NCI-H187 (cell line): ENCODE measurements at places on chromosomes 4 and X.

- DNase-seq: no peak
Measured at GRCh38 chr4:54780149-54780495, 122.4 kb downstream of the KIT start.

GRCh38 chr4:75675004-75675531 lies 1.9 kb upstream of the G3BP2 start:
- no peak for DNase-seq

DNA sequence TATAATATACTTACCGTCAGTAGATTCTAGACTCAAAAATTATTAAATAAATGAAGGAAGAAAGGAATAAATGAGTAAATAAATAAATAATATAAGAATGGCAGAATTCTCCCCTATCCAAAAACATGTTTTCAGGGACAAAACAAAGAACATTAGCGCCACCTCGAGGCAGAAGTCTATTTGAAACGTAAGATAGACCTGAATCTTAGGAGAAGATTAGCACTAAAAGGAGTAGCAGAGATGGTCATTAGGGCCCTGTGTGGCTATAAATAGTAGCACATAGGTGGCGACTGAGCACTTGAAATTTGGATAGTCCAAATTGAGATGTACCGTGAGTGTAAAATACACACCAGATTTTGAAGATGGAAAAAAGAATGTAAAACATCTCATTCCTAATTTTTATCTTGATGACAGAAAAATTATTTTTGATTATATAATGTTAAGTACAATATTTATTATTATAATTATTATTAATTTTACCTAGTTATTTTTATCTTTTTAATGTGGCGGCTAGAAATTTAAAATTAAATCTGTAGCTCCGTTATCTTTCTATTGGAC lies 24.3 kb upstream of the SRD5A3 start:
- peak; percentile 44 for DNase-seq

DNA sequence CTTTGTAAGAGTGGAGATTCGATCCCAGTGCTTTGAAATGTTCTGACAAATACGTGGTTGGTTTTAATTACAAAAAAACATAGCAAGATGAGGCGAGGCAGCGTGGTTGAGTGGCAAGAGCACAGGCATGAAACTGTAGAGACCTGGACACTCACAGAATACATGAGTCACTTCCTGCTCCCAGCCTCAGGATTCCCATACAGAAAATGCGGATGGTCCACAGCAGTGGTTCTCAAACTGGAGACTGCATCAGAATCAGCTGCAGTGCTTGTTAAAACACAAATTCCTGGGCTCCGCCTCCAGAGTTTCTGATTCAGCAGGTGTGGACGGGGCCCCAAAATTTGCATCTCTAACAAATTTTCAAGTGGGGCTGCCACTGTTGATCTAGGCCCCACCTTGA lies 10.1 kb downstream of the OTOP1 start:
- DNase-seq: no peak

- DNase-seq: no peak
Measured at GRCh38 chr4:101419336-101420135, 72.2 kb upstream of the PPP3CA start.

- DNase-seq: no peak
Measured at GRCh38 chr4:116724249-116724648, 361.1 kb downstream of the TRAM1L1 start.

DNA sequence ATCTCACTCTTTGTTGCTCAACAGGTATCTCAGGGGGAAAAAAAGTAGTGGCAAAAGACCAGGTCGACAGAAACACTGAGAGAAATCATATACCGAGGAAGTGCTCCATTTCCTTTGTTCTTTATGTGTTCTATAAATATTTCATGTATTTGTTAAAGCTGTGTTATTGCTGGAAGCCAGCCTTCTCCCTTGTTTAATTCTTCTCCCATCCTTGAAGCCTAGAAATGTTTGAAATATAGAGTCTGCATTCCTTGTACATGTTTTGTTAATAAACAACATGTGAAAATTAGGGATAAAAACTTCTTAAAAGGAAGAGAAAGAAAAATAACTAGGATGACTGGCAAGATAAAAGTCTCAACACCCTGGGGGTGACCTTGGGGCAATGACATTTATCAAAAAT lies 186.2 kb downstream of the ANKRD50 start:
- DNase-seq: no peak
